ENCODE measurements at places on chromosomes 4 and X. TPM values are rescaled to one million over a fixed set of nuclear protein-coding genes. Genes with fewer than 3 reads are reported as not detected.

GRCh38 chr4:128635955-128636560 is 173.4 kb upstream of the JADE1 start:
- H3K27ac ChIP-seq: no peak overlapping the region
- H3K36me3 ChIP-seq: no peaks in the 10 kb centered on the region
- H3K4me1 ChIP-seq: no peaks in the 10 kb centered on the region
- no peaks in the 10 kb centered on the region for H3K27me3 ChIP-seq

DNA sequence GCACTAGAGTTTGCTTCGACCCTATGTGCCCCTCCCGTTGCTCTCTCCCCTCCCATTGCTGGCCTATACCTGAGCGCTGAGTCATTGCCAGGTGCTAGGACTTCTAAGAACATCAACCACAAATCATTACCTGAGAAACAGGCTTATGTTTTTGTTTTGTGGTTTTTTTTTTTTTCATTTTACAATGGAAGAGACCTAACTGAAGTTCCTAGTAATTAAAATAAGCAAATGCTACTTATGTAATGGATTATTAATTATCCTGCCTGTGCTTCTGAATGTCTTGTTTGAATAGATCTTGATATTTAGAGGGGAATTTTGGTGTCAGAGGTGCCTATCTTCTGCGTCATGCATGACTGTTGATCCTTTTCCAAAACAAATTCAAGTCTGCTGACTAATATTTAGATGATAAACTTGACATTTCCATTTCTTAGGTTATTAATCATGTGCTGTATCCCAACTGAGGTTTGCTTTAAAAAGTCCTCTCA is 275.4 kb upstream of the CPEB2 start:
- no peak overlapping the region for H3K27ac ChIP-seq
- H3K4me3 ChIP-seq: no peak overlapping the region
- no peak for DNase-seq
- no peaks in the 10 kb centered on the region for H3K27me3 ChIP-seq
- no peaks in the 10 kb centered on the region for H3K36me3 ChIP-seq

DNA sequence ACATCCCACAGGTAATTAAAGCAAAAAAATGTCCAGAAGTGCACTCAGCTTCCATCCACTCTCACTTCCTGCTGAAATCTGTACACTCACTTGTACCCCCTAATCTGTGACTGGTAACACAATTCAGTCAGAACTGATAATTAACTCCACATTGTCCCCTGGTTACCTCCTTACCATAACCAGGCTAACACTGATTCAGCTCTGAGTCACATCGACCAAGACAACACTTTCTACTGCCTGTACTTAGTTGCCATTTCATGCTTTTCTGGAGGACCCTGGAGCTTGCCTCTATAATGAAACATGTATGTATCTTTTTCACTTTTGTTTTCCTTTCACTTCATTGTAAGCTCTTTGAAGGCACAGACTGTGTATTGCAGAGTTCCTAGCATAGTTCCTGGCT is 130.9 kb upstream of the GABRG1 start:
- H3K27me3 ChIP-seq: no peaks in the 10 kb centered on the region
- no peaks in the 10 kb centered on the region for H3K36me3 ChIP-seq
- no peak overlapping the region for H3K27ac ChIP-seq
- no peaks in the 10 kb centered on the region for H3K4me1 ChIP-seq

GRCh38 chr4:87506974-87507701 is 22.0 kb downstream of the SPARCL1 start:
- peaks cover 7% of the 10 kb centered on the region for H3K4me1 ChIP-seq
- H3K4me3 ChIP-seq: no peak overlapping the region
- H3K27me3 ChIP-seq: no peaks in the 10 kb centered on the region
- H3K36me3 ChIP-seq: peaks cover 2% of the 10 kb centered on the region

DNA sequence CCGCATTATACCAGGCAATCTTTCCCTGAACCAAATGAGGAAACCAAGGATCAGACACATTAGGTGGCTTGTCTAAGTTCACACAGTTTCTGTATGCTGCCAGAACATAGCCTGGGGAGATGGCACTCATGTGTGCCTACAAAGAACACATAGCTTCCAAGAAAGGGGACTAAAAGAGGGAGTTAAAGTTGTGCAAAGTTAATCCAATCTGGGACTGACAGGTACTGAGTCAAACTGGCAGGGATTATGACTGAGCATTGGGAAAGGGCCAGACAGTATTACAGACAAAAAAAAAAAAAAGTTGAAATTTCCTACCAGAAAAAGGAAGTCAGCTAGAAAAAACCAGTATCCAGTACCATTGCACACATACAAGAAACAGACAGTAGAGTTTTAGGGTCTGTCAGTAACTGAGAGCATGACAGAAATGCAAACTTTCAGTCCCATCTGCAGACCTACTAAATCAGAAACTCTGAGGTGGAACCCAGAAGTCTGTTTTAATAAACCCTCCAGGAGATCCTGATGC is 37.2 kb downstream of the ADAMTS3 start:
- DNase-seq: no peak
- no peaks in the 10 kb centered on the region for H3K36me3 ChIP-seq
- no peaks in the 10 kb centered on the region for H3K4me1 ChIP-seq

GRCh38 chr4:48970471-48970921 is 15.6 kb upstream of the CWH43 start:
- H3K27ac ChIP-seq: no peak overlapping the region
- no peak for DNase-seq
- H3K27me3 ChIP-seq: no peaks in the 10 kb centered on the region
- no peak overlapping the region for H3K4me3 ChIP-seq
- H3K4me1 ChIP-seq: no peaks in the 10 kb centered on the region
- no peaks in the 10 kb centered on the region for H3K36me3 ChIP-seq

DNA sequence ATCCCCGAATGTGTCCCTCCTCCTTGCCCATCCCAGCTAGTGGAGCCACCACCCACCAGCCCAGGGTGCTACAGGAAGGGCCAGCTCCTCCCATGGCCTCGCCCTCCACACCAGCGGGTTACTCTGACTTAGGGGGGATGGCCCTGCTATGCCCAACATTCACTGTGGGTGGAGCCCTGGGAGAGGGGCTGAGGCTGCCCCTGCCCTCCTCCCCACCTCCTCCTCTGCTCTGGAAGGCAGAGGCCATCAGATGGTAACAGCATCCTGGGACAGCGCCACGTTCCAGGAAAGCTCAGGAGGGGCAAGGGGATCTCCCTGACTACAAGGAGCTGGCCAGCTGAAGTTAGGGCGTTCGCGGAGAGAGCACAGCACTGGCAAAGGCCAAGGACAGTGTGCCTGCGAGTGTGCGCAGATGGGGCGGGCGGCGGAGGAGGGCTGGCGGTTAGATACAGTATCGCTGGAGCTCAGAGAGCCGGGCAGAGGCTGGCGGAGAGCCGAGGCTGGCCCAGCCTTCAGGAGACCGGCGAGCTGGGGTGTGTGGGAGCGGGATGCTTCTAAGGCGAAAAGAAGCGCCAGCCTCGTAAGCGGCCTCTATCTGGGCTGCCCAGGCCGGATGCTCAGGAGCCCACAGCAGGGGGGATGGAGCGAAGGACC is 1.5 kb downstream of the JAKMIP1 start:
- no peaks in the 10 kb centered on the region for H3K27me3 ChIP-seq
- no peak for DNase-seq
- no peak overlapping the region for H3K27ac ChIP-seq
- no peaks in the 10 kb centered on the region for H3K4me1 ChIP-seq

- H3K36me3 ChIP-seq: no peaks in the 10 kb centered on the region
- no peak overlapping the region for H3K4me3 ChIP-seq
- no peak for DNase-seq
- no peaks in the 10 kb centered on the region for H3K27me3 ChIP-seq
Measured at GRCh38 chrX:23046443-23046842, 46.7 kb downstream of the DDX53 start.

- no peaks in the 10 kb centered on the region for H3K27me3 ChIP-seq
- no peaks in the 10 kb centered on the region for H3K4me1 ChIP-seq
- H3K4me3 ChIP-seq: no peak overlapping the region
Measured at GRCh38 chr4:70772929-70773555, 51.3 kb downstream of the RUFY3 start.

DNA sequence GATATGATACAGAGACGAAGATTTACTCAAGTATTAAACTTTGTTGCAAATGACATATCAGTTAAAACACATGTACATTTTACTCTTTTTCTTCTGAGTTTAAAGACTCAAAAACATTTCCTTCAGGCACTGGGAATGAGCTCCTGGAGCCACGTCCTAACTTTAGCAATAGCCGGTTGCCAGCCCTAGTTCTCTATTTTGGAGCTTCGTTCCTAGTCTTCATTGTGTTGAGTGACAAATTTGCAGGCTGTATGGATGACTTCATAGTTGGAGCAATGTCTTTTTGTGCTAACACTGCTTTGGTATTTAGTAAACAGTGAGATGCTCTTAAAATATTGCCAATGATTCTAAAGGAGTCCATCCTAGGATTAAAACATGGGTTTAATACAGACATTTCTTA is 190.9 kb downstream of the FAT4 start:
- DNase-seq: no peak
- H3K27me3 ChIP-seq: no peaks in the 10 kb centered on the region
- no peaks in the 10 kb centered on the region for H3K4me1 ChIP-seq
- H3K27ac ChIP-seq: no peak overlapping the region

DNA sequence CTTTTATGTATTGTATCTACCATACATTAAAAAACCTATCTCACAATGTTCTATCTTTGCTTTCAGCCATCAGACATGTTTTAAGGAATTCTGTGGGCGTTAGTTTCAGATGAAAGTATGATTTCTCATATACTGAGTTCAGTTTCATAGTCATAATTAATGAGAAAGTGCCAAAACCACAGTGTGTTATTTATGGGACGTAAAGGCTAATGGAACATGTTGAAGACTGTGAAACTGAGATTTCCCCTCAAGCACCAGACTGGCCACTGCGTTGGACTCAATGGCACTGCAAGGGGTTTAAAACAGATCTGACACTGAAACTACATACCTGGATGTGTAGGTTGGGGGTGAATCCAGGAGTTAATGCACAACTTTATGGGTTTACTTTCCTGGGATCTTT is 32.0 kb downstream of the F8 start:
- H3K27ac ChIP-seq: no peak overlapping the region
- H3K27me3 ChIP-seq: no peaks in the 10 kb centered on the region
- H3K4me1 ChIP-seq: no peaks in the 10 kb centered on the region
- H3K4me3 ChIP-seq: no peak overlapping the region

COX7B2 gene
- not detected for total RNA-seq

TEX13B gene
- total RNA-seq: not detected

FAM47B gene
- total RNA-seq: not detected

All from aorta (tissue), 5 donors.